Dorsolateral prefrontal cortex (tissue), 122 donors: ENCODE measurements at places on chromosomes 13 and 19.

GRCh38 chr13:114096031-114096485 lies 36.4 kb downstream of the RASA3 start:
- no peak for DNase-seq

DNA sequence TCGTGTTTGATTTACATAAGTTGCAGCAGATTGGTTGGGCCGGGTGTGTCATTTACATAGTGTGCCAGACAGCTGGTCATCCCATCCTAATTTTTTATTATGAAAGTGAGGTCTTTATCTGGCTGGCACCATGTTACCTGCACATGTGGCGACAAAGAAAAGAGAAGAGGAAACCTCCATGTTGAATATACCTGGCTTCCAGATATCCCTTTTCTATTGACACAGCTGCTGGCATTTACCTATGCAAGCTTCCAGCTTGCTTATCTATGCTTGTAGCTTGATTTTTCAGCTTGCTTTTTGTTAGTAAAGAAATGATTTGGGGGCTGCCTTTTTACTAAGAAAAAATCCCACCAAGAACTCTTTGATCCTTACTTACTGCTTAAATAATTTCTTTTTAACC lies 681.3 kb upstream of the SLITRK1 start:
- no peak for DNase-seq

GRCh38 chr19:37964109-37964508 lies 57.1 kb downstream of the SIPA1L3 start:
- no peak for DNase-seq

- no peak for DNase-seq
Measured at GRCh38 chr19:24078680-24079079, 8.3 kb upstream of the ZNF254 start.

DNA sequence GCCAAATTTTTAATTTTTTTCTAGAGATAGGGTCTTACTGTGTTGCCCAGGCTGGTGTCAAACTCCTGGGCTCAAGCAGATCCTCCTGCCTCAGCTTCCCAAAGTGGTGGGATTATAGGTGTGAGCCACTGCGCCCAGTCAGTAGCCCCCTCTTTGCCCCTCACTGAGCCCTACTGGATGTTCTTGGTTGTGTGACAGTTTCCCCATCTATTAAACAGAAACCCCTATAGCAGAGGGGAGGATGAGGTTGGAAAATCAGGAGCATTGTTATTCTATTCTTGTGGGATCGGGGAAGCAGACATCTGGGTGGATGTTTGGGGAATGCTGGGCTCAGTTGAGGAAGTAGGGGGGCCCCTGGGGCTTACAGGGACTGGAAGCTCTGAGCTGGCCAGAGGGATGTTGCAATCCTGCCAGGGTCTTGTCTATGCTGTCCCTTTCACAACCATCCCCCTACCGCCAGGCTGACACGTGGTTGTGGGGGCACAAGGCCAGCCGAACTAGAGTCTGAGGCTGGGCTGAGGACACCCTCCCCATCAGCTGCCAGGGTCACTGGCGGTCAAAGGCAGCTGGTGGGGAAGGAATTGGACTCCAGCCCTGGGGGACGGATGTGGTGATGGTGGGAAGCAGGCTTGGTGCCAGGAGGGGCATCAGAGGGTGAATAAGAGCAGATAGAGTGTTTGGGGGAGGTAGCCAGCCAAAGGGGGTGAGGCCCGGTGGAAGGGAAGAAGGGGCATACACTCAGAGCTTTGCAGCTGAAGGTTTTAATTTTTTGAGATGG lies 10.9 kb downstream of the APOC1 start:
- peak; percentile 82 for DNase-seq

DNA sequence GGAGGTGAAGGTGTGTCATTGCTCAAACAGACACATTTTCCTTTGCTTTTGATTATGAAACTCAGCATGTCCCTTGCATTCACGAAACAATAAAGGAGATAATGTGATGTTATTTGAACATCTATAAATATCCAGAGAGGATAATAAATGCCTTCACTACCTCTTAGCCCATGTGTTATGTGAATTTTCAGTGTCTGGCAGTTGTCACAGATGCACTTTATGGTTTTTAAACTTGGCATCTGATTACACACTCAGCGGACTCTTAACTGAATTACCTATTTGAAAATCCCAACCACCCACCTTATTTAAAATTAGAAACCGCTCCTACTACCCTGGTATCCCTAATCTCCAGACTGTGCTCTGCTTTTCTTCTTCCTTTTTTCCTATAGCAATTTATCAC lies 254.2 kb downstream of the COG6 start:
- DNase-seq: no peak

GRCh38 chr19:708154-709143 lies at the start of gene PALM:
Gene PALM (plus strand): TSS chr19:708935. CDS start chr19:709147, 212 bp downstream.
- no peak for DNase-seq

- DNase-seq: no peak
Measured at GRCh38 chr13:50901701-50902100, 7.9 kb upstream of the RNASEH2B start.

GRCh38 chr13:93325303-93326233 lies 99.0 kb downstream of the GPC6 start:
- no peak for DNase-seq

GRCh38 chr13:112773601-112774447 lies 84.0 kb downstream of the ATP11A start:
- DNase-seq: no peak
